ENCODE measurements at places on chromosomes 11 and 22. TPM values are rescaled to one million over a fixed set of nuclear protein-coding genes. Genes with fewer than 3 reads are reported as not detected.

Gene ST14
- polyA plus RNA-seq: 69.6 TPM

Gene LUZP2
- 0.20 TPM for polyA plus RNA-seq

Gene NCR3LG1
- polyA plus RNA-seq: 0.71 TPM

Gene TENM4
- polyA plus RNA-seq: 4.1 TPM

Gene YPEL1
- polyA plus RNA-seq: 1.3 TPM

Gene FAM111B
- polyA plus RNA-seq: 3.1 TPM

Gene SLC2A11
- 3.9 TPM for polyA plus RNA-seq
